DMS53 (cell line): ENCODE measurements at places on chromosomes 3 and 15.
A peak's percentile ranks its signal among the peaks of the same experiment; 100 is the strongest.

DNA sequence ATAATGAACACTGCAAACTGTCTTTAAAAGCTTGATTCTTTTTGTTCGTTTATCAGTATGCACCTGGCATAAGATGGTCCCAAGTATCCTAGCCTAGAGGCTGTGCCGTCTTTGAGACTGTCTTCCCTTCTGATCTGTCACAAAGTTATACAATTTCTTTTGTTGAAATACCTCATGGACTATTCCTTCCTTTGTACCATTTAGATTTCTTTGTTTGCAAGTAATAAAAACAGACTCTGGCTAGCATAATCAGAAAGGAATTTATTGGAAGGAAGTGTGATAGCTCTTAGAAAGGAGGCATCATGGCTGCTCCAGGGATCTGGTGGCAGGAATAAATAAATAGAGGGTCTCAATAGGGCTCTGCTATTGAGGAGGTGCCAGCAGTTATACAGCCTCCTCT lies 280.4 kb downstream of the SLC9A9 start:
- no peak for DNase-seq

DNA sequence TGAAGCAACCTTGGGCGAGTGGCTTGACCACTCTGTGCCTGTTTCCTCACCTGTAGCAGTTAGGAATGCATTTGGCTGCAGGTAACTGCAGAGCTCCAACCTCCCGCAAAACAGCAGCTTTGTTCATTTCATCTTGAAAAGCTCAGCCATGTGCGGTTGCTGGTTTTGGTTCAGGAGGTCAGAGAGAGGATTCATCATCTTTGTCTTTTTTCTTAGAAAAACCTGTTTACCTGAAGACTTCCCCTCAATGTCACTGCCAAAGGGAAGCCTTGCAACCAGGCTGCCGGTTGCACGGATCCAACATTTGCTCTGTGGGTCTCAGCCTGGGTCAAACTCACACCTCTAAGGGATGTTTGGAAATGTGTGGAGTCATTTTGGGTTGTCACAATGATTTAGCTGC lies 16.4 kb upstream of the FURIN start:
- DNase-seq: no peak

DNA sequence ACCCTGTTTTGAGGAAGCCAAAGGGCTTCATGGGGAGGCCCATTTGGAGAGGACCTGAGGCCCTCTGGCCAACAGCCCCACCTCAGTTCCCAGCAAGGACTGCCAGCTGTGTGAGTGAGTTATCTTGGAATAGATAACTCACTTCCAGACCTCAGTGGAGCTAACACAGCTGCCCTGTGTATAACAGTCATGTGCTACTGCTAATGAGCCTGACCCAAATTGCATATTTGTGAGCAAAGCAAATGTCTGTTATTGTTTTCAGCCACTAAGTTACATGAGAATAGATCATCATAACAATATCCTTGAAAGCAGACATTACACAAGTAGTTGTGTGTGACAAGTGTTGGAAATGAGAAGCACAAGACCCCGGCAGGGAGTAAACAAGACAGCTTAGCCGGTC lies 355.8 kb downstream of the MCTP2 start:
- no peak for DNase-seq

GRCh38 chr3:133910422-133910821 lies 14.7 kb upstream of the RAB6B start:
- DNase-seq: peak; percentile 39

- DNase-seq: no peak
These were observed 3.3 kb downstream of the ADAM10 start for GRCh38 chr15:58746174-58746573.

DNA sequence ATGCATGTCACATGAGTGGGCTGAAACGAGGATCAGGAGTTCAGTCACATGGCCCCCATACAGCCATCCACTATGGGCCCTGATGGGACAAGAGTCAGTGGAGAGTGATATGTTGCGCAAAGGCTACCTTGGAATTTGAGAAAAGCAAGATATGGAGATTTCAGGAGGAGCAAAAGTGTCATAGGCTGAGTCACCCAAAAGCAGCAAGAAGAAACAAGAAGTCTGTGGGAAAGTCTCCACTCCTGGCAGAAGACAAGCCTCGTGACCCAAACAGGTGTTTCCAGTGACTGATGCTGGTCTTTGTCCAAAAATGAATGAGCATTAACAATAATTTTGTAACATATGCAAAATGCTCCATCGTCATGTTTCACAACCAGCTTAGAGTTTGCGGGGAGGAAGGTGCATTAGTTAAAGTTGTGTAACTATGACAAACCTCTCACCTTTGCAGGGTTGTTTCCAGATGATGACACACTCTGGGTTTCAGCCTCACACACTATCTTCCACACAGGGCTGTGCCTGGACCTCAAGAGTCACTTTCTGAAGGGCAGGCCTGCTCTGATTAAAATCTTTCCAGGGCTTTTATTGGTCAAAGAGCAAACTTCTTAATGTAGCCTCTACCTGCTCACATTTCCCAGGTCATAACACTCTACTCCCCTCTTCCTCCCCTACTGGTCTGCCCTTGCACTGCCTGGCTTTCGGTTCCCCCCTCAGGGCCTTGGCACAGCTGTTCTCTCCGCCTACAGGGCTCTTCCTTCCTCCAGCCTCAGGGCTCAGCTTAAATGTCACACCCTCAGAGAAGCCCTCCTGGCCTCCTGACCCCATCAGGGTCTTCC lies 3.9 kb upstream of the DNASE1L3 start:
- DNase-seq: no peak
